ENCODE measurements at places on chromosomes 11 and 22.

- DNase-seq: no peak
Measured at GRCh38 chr11:65965986-65966762, 4.6 kb downstream of the SART1 start.

DNA sequence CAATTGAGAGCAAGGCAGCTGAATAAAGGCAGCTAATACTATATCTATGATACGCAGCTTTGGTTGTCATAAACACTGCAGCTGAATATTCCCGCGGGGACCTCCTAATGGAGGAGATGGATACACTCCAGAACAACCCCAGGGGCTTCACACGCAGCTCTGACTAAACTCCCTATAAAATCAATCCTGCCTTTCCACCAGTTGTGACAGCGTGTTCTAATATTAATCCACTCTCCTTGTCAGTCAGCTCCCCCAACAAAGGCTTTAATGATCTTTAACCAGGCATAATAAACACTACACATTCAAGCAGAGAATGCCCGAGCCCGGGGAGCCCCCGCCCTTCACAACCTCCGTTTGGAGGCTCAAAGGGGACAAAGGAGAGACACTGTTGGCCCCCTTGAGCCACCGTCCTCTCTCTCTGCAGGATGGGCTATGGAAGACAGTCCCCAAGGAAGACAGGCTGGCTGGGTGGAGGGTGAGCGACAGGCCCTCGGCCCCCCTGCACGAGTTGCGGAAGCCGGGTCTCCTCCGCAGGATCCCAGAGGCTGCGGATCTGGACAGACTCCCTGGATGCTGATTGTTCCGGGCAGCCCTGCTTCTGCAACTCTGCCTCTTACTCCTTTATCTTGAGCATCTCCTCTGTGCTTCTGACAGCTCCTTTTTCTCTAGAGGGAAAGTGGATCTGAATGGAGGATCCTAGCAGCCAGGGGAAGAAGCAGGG lies 565.2 kb downstream of the BUD13 start:
- DNase-seq: no peak

- DNase-seq: no peak
Measured at GRCh38 chr22:19722982-19723231, 432 bp upstream of the GP1BB start.

DNA sequence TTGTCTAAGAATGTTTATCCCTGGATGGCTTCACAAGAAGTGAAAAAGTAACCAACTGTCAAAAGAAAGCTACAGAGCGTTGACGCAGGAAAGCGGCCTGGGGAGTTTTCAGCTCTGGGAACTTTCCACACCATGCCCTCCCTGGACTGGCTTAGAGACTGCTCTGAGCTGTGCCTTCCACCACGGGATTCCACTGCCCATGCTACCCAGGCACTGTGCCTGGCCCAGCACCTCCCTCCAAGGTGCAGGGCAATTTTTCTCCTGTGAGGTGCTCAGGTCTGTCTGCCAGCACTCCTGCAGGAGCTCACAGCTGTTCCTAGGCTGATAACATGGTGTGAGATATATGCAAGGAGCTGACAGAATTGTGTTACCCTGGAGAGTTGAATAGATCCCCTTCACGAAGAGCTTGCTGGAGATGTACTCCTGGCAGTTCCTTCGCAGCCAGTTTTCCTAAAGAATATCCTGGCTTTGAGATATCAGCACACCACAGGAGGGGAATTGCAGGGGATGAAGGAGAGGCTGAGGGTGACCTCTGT lies 258.3 kb upstream of the B3GAT1 start:
- no peak for DNase-seq

GRCh38 chr22:26846076-26846475 lies 188.7 kb downstream of the MIAT start:
- no peak for DNase-seq

DNA sequence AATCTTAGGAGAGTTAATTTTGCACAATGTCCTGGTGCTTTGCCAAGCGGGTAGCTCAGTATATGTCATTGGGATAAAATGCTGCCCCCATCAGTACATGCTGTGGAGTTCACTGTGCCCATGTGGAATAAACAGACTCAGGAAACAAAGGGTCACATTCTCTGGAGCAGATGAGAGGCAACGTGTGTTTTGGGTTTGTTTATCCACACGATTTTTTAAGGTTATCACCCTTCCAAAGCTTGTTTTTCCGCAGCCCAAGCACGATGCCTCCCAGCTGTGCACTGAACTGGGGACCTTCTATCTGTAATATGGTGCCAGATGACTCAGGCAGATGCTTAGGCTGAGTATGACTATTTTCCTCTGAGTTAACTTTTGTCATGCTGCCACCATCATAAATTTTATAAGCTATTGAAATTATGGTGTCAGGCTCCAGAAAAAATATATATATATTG lies 6.5 kb downstream of the OR4D6 start:
- no peak for DNase-seq

DNA sequence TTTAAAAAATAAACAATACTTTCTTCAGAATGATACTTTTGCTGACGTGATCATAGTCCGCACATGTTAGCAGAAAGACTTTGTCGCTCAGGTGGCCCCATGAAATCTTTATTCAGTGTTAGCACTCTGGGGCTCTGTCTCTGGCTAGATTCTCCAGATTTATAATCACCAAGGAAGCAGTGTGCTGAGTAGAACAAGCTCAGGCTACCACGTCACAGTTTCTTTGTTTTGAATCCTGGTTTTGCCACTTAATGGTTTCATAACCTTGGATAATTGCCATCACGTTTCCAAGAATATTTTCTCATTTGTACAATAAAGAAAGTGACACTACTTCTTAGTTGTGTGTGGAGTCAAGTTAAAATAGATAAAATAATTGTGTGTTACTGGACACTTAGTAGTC lies 3.9 kb upstream of the MUC15 start:
- DNase-seq: no peak

DNA sequence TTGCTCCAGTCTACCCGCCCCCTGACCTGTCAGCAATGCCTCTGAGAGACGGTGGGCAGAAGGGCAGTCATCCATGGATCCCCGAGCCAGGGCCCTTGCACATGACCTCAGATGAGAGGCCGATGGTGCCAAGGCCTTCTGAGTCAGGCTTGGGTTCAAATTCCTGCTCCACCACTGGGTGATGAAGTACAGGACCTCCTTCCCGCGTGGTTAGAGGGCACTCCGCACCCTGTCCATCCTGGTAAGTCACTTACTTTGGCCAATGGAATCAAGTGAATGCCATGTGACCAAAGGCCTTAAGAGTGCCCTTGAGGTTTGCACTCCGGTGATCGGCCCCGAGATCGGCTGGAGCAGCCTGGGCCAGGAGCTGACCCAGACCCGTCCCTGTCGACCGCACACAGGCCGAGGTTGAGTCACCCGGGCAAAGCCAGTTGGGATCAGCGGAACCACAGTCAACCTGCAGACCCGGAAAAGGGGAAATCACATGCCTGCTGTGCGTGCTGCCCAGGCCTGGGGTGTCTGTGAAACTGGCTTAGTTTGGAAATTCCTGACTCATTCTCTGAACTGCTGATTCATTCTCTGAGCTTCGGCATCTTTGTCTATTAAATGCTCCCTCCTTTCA lies 48.9 kb downstream of the RTL6 start:
- no peak for DNase-seq

DNA sequence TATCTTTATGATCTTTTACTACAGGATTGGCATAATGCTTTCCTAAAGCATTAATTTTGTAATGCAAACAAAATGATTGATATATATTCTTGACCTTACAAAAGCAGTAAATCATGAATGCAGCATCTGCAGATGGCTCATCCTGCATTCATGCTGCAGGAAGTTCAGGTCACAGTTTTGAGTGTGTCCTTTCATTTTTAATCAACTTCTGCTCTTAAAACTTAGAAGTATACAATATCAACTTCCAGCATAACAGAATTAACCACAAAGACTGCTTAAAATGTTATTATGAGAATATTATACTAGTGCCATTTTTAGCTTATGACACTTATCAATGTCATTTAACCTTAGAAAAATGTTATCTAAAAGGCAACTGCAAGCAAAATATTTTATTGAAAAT lies 54.0 kb downstream of the SLC36A4 start:
- DNase-seq: no peak

- DNase-seq: no peak
Measured at GRCh38 chr22:44001521-44001920, 22.6 kb upstream of the PARVB start.

DNA sequence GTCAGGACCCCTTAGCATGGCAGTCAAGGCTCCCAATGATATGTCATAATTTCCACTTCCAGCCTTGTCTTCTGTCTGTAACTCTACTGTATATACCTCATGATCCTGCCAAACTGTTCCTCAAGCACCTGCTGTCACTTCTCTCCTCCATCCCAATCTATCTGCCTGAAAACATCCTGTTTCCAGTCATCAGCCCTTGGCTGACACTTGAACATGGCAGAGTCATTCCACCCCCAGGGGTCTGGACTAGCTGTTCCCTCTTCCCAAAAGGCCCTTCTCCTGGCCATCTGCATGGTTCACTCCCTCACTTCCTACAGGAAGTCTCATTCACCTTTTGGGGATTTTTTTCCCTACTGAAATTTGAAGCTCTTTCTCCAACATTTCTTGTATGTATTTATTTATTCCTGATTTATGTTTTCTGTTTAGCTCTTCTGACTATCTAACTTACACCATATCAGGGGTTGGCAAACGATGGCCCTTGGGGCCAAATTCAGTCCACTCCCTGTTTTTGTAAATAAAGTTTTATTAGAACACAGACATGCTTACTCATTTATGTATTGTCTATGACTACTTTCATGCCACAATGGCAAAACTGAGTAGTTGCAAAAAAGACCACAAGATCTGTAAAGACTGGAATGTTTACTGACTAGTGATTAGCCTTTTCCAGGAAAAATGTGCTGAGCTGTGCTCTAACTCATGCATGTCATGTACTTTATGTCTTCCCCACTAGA lies 278.4 kb downstream of the KIRREL3 start:
- DNase-seq: no peak

GRCh38 chr11:73664877-73665276 lies 18.5 kb downstream of the PLEKHB1 start:
- no peak for DNase-seq

DNA sequence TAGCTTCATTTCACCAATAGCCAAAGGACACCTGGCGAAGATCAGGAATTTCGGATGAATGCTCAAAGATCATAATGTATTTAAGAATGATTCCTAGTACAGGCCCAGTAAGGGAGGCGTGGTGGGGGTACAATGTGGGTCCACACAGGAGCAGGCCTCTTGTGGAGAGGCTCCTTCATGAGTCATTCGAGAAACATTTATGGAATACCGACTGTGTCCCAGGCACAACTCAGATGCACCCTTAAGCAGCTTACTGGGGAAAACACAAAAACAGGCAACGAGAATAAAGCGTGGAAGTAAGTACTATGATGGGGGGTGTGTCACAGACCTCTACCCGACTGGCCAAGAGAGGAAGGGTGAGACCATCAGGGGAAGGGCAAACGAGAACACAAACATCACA lies 44.5 kb downstream of the SMCO4 start:
- DNase-seq: no peak

DNA sequence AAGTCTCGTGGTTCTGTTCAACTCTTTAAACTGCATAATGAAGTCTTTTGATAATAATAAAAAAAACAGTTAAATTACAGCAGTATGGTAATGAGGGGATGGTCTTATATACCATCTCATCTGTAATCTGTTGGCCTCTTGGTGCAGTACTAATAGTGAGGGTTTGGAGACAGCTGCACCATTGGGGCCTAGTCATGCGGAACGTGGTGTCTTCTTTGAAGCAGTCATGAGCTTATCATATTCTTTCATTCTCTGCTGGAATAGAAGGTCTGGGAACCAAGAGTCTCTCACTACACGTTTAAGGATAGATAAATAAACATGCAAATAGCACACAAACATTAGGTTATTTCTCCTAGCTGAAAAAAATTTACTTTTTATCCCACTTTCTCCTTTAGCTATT lies 40.9 kb upstream of the OR9Q1 start:
- no peak for DNase-seq

GRCh38 chr11:70788248-70789022 lies 390.1 kb downstream of the CTTN start:
- DNase-seq: no peak

DNA sequence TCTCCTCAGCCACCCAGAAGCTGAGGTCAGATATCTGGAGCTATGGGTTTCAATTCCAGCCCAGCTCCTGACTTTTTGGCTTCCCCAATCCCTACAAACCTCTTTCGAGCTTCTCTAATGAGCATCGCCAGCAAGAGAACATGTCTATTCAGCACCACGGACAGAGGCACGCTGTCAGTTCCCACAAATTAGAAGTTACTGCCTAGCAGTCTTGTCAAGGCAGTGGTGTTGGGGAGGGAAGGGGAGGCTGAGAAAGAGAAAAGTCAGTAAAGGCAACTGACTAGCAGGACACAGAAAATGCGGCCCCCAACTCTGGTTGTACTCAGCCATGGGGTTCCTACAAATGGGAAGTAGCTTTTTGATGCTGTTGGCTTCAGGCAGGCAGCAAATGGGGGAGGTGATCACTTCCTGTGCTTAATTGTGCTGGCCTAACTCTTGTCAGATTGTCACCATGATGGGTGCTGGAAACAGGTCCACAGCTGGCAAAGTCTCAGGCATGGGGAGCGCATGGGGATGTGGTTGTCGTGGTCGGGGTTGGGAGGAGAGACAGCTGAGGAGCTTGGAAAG lies 205.9 kb downstream of the ST3GAL4 start:
- DNase-seq: no peak

- DNase-seq: no peak
Measured at GRCh38 chr22:32490279-32490678, 15.7 kb downstream of the FBXO7 start.

GRCh38 chr11:64245401-64245796 lies 1.3 kb downstream of the PPP1R14B start:
- no peak for DNase-seq

DNA sequence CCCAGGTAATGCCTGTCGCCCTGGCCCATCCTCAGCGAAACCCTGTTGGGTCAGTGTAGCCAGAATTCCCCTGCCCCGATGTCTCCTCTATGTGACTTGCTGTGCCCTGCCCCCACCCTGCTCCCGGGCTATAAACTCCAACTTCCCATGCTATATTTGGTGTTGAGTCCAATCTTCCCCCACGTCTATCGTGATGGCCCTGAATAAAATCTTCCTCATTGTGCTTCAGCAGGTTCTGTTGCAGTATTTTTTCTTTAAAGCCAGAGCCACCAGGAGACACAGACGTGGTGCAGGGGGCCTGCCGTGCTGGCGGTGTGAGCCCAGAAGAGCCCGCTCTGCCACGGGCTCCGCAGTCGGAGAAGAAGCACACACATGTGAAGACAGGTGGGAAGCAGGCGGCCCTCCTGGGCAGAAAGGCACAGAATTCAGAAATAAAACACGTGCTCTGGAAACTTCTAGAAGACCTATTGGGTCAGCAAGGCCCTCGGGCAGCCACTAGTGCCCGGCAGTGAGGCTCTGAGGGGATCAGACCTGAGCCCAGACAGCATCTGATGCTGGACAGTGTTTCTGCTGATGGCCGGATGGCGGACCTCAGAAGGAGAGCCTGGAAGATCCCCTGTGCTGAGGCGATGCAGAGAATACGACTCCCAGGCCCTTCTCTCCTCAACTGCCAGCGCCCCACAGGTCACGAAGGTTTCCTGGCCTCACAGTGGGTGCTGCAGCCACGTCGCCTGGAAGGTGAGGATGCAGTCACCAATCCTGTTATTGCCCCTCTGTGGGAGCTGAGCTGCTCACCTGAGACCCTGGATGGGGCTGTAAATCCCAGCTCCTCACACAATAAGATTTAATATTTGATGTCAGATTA lies 501.9 kb downstream of the BRD1 start:
- DNase-seq: no peak

GRCh38 chr22:29320546-29320945 lies 5.0 kb upstream of the RASL10A start:
- no peak for DNase-seq

Data from stimulated activated CD8-positive, alpha-beta memory T cell treated with anti-CD3 and anti-CD28 coated beads, Interleukin-15, amount 100 ng/mL, for 1 hour (primary cell).